Cardiac muscle cell (in vitro differentiated cells and primary cell): ENCODE measurements at places on chromosomes 6 and 20. TPM values are rescaled to one million over a fixed set of nuclear protein-coding genes. Genes with fewer than 3 reads are reported as not detected.

- DNase-seq: no peak
Measured at GRCh38 chr6:138291036-138291848, 73.0 kb upstream of the PBOV1 start.

DNA sequence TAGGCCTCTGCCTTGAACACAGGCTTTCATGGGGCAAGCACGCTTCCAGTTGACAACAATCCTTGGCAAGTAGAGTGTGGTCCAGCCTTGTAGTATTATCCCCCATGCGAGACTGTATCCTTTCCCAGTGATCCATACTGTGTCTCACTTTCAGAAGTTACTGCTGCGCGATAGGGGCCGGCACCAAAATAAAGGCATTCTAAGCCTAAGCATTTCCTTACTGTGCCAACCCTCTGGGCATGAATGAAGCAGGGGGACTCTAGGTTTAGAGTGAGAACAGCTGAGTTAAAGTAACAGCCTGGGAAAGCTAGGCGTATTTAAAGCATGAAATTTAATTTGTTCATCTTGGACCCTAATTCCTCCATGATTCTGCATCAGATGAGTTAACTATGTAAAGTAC lies 39.4 kb downstream of the CD164 start:
- no peak for DNase-seq

DNA sequence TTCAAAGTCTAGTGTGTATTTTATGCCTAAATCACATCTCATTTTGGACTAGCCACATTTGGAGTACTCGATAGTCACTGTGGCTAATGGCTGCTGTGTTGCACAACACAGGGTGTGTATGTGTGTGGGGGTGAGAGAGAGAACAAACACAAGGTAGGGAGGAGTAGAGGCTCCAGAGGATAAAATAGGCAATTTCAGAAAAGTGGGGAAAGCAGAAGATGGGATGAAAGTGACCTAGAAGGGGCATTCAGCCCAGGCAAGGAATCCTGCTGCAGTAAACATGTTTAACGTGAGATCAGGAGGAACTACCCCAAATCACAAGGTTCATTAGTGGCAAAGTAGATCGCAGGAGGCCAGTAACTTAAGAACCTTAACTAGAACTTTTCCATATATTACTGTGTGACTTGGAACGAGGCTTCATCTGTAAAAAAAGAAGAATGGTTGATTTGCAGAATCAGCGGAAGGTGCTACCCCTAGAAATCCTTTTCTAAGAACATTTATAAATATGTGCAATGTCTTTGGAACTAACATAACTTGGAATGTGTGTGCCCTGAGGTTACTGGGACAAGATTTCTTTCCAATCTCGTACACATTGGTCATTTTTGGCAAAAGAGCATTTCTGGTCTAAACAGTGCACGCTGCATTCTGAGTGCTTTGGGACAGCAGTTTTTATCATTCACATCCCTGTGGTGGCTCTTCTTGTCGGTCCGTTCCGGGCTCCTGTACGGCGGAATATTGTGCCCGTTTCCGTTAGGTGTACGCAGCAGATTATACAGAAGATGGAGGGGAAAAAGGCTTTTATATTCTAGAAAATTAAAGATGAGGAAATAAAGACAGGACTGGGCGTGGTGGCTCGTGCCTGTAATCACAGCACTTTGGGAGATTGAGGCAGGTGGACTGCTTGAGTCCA lies 2.6 kb downstream of the DUSP22 start:
- no peak for DNase-seq

- DNase-seq: no peak
Measured at GRCh38 chr20:55919319-55919718, 86.0 kb downstream of the CBLN4 start.

PNRC1 gene
- 176 and 231 TPM in 2 replicates for total RNA-seq
